ENCODE measurements at places on chromosomes 5 and 9.

DNA sequence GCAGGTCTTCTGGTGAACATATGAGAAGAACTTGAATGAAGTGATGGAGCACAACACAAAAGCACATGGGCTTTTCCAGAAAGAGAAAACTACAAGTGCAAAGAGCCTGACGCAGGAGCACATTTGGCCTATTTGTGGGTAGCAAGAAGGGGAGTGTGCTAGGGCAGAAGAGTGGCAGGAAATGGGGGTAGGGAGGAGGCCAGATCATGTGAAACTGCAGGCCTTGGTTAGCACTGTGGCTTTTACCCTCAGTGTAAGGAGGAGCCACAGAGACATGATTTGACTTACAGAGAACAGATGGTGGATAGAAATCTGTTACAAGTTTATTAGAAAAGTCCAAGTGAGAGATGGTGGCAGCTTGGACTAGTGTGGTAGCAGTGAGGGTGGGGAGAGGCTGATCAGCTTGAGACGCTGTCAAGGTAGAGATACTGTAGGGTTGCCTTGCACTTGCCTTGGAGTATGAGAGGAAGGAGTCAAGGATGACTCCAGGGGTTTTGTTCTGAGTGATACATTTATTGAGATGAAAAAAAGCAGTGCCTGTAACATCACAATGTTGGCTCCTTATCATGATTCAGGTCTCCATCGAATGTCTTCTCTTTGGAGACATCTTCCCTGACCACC, 126.7 kb downstream of the PPP2R2B start:
- DNase-seq = peak; percentile 45

GRCh38 chr9:34246453-34246852, 67.6 kb downstream of the UBAP1 start:
- DNase-seq = no peak

GRCh38 chr9:95528908-95529502, 12.2 kb upstream of the PTCH1 start:
- DNase-seq = no peak

DNA sequence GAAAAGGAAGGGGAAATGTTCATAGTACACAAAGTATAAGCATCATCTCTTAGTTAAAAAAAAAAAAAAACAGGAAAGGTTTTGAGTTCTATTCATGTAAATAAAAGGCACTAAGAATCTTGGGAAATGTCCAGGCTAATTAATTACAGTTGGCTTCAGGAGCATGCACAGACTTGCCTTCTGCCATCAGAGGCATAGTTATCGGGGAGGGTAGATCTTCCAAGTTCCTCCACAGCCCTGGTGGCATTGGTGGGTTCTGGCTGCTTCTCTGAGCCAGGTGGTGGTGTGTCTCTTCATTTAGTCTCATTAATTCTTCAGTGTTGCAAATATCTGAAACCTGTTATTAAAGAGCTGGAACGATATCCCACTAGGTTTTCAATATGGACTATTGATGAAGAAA, 85.2 kb downstream of the TMEM252 start:
- DNase-seq = no peak

- no peak for DNase-seq
These were observed 23.4 kb upstream of the PSD2 start for GRCh38 chr5:139772089-139772791.
